Natural killer cell (primary cell): ENCODE measurements at places on chromosomes 6 and 20. TPM values are rescaled to one million over a fixed set of nuclear protein-coding genes. Genes with fewer than 3 reads are reported as not detected.

GRCh38 chr20:5548902-5549599 lies 201.2 kb upstream of the SHLD1 start:
- no peak for DNase-seq

Gene DYNLT1
- 85.7 TPM for total RNA-seq

Gene CST5
- not detected for total RNA-seq

GRCh38 chr6:104500265-104500664 lies 359.5 kb downstream of the HACE1 start:
- no peak for DNase-seq

GRCh38 chr20:57322476-57322875 lies 7.1 kb upstream of the SPO11 start:
- DNase-seq = no peak

- no peak for DNase-seq
Measured at GRCh38 chr6:3557336-3557735, 100.5 kb upstream of the SLC22A23 start.

- DNase-seq = no peak
Measured at GRCh38 chr20:62576815-62577489, 65.4 kb upstream of the SLCO4A1 start.

DNA sequence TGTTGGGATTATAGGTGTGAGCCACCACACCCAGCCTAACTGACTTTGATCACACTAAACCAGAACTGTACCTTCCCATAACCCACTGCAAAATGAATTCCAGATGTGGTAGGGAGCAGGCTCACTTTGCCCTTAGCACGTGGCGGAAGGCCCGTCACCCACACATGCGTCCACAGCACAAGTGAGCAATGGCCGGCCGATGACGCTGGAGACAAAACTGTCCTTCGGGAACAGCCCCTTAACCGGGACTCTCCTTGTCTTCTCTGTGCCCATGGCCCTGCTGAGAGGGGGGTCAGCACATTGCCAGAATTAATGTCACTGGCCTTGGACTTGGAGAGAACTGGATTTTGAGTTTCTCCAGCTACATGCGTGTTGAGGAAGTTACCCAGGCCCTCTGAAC lies 107.2 kb downstream of the TOX2 start:
- DNase-seq = no peak

Gene SAMD3
- 339 TPM for total RNA-seq

DNA sequence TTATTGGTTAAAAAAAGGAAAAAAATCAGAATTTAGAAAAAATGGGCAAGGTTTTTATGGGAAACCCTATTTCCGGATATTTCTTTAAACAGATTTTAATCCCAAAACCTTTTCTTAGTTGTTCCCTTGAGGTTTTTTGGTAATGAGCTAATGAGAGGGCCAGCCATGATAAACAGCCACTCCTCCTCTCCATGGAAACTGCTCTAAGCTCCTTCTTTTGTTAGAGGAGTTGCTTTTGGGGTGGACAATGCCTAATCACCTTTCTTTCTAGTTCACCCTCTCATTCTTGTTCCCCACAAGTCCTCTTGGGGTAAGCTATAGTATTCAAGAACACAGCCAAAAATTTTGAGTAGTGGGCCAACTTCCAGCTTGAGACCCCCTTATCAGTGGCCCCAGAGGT lies 105.0 kb upstream of the FAM184A start:
- no peak for DNase-seq

DNA sequence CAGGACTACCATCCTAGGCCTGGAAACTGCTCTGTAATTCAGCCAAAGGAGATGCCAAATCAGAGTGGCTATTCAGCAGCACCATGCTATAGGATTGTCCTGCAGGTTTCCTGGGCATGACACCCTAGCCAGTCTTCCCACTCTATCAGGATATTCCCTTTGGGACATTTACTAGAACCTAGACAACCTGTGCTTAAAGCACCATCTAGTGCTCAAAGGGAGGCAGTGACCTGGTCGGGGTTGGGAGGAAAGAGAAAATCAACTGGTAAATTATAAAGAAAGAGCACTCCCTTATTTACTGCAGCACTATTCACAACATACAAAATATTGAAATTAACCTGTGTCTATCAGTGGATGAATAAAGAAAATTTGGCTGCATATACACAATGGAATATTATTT lies 67.2 kb upstream of the SMLR1 start:
- DNase-seq = no peak

Gene KCNQ2
- not detected for total RNA-seq

Gene POPDC3
- total RNA-seq = not detected

DNA sequence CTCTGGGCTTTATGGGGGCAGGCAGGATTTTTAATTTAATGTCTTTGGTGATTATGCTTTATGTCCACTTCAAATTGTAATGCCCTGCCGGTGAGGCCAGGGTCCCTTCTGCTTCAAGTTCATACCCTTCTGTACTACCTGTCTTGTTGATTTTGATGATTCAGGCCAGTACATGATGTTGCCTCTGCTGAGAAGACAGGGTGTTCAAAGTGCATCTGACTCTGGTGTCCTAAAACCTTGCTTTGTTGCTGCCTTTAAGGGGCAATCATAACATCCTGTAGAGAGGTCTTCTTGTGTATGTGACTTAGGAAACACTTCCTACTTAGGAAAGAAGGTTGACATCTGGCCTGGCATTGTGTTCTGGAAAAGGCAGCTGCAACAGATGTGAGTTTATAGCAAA lies 113.2 kb downstream of the TMEM170B start:
- no peak for DNase-seq

DNA sequence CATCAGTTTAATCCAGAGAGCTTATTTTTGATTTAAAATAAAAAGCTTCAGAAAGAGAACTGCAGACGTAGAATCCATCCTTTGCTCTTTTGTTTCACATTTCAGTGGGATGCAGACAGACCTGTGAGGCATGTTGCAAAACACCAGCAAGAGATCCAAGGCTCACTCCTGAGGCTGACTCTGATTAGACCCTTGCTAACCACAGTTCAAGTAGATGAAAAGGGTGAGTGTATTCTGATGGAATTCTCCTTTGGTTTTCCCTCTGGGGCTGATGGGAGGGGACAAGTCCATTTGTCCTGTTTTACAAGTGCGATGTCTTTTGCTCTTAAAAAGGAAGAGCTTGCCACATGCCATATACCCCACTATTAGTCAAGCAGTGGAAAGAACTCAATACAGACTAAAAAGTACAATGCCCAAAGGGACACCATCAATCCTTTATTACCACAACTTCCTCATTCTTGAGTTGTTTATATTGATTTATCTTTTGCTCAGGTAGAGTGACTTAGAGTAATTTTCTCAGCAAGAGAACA lies 772.7 kb downstream of the MAFB start:
- no peak for DNase-seq

- DNase-seq = no peak
Measured at GRCh38 chr20:64224351-64225170, 31.0 kb upstream of the PCMTD2 start.

DNA sequence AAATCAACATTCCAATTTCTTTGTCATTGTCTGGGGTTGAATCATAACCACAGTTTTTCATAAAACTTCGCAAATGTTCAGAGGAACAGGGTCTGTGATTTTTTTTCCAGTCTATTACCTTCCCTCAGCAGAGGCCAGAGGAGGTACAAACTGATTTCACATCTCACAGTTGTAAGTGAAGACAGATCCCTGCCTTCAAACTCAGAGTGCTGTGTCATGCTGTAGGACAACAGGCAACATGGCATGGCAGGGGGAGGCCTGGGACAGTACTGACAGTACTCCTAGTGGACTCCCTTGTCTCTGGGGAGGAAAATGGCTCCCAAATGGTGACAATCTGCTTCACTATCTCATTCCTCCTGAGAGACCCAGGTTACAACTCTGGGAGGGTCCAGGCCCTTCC lies 308.6 kb downstream of the CDC5L start:
- DNase-seq = no peak

DNA sequence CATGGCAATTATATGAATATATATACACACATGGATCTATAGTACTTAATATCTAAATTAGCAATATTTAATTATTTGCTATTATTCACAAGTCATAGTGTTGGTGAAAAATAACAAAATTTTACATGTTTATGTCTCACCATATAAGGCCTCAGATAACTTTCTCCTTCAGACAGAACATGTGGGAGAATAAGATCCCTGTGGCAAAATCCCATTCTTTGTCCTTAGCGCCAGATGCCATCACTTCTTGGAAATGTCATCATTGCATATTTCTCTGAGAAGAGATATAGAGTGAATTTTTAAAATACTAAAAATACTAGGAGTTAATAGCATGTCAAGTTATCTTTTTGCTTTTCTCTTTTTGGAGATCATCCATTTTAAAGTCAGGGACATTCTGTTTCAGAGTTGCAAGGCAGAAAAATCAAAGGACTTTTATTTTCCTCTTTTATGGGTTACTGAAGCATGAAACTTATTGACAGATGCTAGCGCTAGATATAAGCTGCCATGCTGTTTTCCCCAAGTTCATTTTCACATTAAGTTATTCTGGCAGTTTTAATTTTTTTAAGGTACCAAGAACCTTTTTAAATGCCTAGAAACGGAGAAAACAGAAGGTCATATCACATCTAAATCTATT lies 30.4 kb upstream of the STXBP5 start:
- DNase-seq = no peak

- DNase-seq = no peak
Measured at GRCh38 chr6:110530671-110531070, 54.3 kb upstream of the SLC22A16 start.

DNA sequence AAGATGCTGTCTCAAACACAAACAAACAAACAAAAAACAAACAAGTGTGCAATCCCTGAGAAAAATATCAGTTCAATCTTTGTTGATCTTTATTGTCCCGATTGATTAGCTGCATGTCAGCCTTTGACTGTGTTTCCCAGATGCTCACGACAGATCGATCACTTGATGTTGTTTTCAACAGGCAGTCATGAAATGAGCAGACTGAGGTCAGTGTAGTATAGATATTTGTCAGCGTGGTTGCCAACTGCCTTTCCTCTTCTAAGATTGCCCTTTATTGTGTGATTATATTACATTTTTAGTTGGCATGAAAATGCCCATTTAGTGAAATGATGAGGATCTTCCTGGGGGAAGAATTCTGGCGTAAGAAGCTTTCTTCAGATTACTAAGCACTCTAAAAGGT lies 25.6 kb downstream of the UTRN start:
- DNase-seq = no peak

Gene DNAH8
- 0.10 TPM for total RNA-seq

DNA sequence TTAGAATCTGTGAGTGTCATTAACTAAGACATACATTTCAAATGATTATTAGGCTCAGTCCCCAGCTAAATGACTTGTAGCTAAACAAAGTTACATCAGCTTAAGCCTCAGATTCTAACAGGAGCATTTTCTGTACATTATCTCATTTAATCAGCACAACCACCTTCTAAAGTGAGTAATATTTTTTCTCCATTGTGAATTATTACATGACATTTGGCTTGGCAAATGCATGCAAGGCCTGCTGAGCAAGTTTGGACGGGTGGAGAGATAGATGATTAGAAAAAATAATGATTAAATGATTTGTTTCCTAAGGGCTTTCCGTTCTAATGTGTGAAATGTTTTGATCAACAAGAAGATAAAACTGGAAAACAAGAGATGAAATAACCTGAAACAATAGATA lies 20.7 kb downstream of the DCBLD1 start:
- no peak for DNase-seq

GRCh38 chr6:96611342-96611991 lies 48.5 kb downstream of the FHL5 start:
- no peak for DNase-seq

Gene ME1
- 0.32 TPM for total RNA-seq
